Mammary microvascular endothelial cell (primary cell): ENCODE measurements at places on chromosomes 1 and 21. TPM values are rescaled to one million over a fixed set of nuclear protein-coding genes. Genes with fewer than 3 reads are reported as not detected.

The AK2 gene
- total RNA-seq: 138 and 147 TPM in 2 replicates

The CD101 gene
- 0.10 TPM in 1 of 2 replicates, not detected in the other for total RNA-seq

The TARS2 gene
- total RNA-seq: 15.6 and 19.0 TPM in 2 replicates

The TRIM46 gene
- 1.4 and 2.7 TPM in 2 replicates for total RNA-seq

The RIMKLA gene
- total RNA-seq: under 0.01 TPM in 1 of 2 replicates, not detected in the other

The HEYL gene
- 0.05 and 0.07 TPM in 2 replicates for total RNA-seq

The DAB1 gene
- not detected in 2 replicates for total RNA-seq

The WDR64 gene
- not detected in 2 replicates for total RNA-seq

The HAO2 gene
- not detected in 2 replicates for total RNA-seq

The RNU1-1 gene
- under 0.01 TPM in 1 of 2 replicates, not detected in the other for total RNA-seq

The SELL gene
- 0.05 and 4.3 TPM in 2 replicates for total RNA-seq

The PIK3R3 gene
- total RNA-seq: 9.8 and 11.3 TPM in 2 replicates

The SPTA1 gene
- under 0.01 and 0.20 TPM in 2 replicates for total RNA-seq
